WTC11 (cell line): ENCODE measurements at places on chromosomes 7 and 10.

GRCh38 chr7:14685167-14685566, 217.4 kb downstream of the DGKB start:
- no peak overlapping the region for H3K27ac ChIP-seq
- H3K36me3 ChIP-seq: no peaks in the 10 kb centered on the region
- DNase-seq: no peak
- peaks cover 15% of the 10 kb centered on the region for H3K4me1 ChIP-seq

DNA sequence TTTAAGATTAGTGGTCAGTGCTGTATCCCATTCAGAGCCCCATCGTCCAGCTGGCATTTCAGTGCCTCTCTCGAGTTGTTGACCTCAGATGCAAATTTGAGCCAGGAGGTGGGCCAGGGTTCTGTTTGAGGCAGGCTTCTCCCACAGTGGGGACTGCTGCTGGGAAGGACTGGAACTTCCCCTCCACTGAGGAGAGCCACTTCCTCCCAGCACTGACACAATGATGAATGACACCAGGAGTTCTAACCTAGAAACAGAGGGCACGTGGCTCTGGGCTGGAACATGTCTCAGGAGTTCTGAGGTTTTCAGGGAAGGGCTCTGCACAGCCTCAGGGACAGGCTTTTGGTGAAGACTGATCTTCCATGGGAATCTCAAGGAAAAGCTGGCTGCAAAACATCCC, 18.3 kb upstream of the BTBD16 start:
- no peaks in the 10 kb centered on the region for H3K27me3 ChIP-seq
- H3K36me3 ChIP-seq: peaks cover 36% of the 10 kb centered on the region
- DNase-seq: no peak
- H3K4me3 ChIP-seq: no peak overlapping the region
- no peaks in the 10 kb centered on the region for H3K4me1 ChIP-seq
- no peak overlapping the region for H3K27ac ChIP-seq

DNA sequence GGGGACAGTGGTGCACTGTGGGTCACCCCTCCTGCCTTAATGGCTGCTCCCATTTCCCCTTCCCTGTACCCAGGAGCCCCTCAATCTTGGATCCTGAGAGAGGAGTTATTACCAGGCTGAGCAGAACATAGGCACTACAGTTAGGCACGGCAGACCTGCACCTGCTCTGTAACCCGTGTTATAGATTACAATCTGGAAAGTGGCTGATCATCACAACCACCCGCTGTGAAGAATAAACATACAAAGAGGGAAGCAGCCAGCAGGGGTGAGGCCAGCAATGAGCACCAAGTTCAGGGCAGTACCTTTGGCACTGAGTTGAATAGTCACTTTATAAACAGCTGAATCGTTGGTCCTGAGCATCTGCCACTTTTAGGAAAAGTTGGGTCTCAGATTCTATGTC, 1.7 kb downstream of the CDHR1 start:
- no peak overlapping the region for H3K27ac ChIP-seq
- peaks cover 57% of the 10 kb centered on the region for H3K27me3 ChIP-seq
- peaks cover 9% of the 10 kb centered on the region; the same call in 1 of the 2 replicates for H3K4me1 ChIP-seq
- H3K4me3 ChIP-seq: 0 out of 2 replicates have a peak overlapping the region, but pooled peaks have one; percentile 68
- DNase-seq: no peak
- no peaks in the 10 kb centered on the region for H3K36me3 ChIP-seq

DNA sequence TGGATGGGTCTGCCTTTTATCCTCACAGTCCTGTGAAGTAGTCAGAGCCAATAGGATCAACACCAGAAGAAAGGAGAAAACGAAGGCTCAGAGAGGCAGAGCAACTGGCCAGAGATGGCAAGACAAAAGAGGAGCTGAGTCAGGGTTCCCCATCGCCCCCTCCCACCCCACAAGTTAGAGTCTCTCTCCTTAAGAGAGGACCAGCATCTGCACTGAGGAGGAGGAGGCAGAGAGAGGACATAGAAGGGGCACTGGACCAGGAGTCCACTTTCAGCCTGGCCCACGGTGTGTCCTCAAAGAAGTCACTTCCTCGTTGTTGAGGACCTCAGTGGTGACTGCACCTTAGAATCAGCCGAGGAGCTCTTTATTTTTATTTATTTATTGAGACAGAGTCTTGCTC, 11.6 kb downstream of the SPOCK2 start:
- no peaks in the 10 kb centered on the region for H3K36me3 ChIP-seq
- H3K4me3 ChIP-seq: no peak overlapping the region
- H3K27ac ChIP-seq: no peak overlapping the region
- peaks cover 5% of the 10 kb centered on the region; the same call in 1 of the 2 replicates for H3K4me1 ChIP-seq
- H3K27me3 ChIP-seq: no peaks in the 10 kb centered on the region

DNA sequence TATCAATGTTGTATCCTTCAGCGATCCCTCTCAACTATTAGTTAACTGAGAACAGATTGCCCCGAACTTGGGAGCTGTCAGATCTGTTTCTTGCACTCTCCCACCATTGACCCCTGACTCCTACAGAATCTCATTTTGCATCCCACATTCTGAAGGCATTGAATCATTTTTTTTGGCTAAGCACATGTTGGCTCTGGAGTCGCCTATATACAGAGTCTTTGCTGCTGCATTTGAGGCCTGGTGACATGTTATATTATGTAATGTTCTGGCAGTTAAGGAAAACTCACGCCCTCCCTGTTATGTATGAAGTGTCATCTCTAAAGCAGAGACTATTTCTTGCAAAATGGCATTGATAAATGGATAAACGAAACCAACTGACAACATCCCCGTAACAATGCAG, 159.2 kb upstream of the ITGB1 start:
- H3K4me1 ChIP-seq: peaks cover 13% of the 10 kb centered on the region
- H3K36me3 ChIP-seq: no peaks in the 10 kb centered on the region
- H3K27ac ChIP-seq: no peak overlapping the region
- no peak for DNase-seq

- H3K27ac ChIP-seq: no peak overlapping the region
- H3K36me3 ChIP-seq: no peaks in the 10 kb centered on the region
- H3K27me3 ChIP-seq: no peaks in the 10 kb centered on the region
- no peak for DNase-seq
- H3K4me1 ChIP-seq: no peaks in the 10 kb centered on the region
Measured at GRCh38 chr10:98967601-98968000, 268.1 kb downstream of the HPSE2 start.

DNA sequence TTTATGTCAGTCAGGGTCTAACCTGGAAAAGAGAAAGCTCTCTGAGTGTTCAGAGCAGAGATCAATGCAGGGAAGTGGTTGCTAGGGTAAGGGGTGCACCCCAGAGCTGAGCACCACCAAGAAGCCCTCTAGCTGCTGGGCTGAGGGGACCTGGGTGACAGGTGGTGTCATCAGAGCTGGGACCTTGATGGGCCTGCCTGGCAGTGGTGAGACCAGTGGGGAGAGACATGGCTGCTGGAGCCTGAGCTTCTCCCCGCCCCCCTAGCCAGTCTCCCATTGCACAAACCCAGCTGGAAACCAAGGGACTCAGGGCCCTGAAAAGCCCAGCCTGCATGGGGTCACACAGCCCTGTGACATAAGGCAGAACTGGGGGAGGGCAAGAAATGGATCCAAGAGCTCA, 49.1 kb upstream of the OSBPL3 start:
- H3K4me1 ChIP-seq: peaks cover 42% of the 10 kb centered on the region
- H3K27ac ChIP-seq: no peak overlapping the region

DNA sequence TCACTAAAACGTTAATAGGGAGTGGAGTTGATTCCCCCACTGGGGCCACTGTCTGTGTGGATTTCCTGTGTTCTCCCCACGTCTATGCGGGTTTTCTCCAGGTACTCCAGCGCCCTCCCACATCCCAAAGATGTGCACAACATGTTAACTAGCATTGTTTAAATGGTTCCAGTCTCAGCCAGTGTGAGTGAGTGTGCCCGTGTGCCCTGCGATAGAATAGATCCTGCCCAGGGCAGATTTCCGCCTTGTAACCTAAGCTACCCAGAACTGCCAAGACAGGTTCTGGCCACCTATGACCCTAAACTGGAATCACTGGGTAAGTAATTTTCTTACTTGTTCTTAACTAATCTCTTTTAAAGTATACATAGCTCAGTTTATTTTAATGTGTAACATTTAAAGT, 58.5 kb downstream of the CCDC6 start:
- peaks cover 62% of the 10 kb centered on the region for H3K4me1 ChIP-seq
- H3K27ac ChIP-seq: peak overlapping the region; percentile 56; the same call in 1 of the 2 replicates
- peak; percentile 13 for DNase-seq
- H3K36me3 ChIP-seq: peaks cover 23% of the 10 kb centered on the region

- H3K27ac ChIP-seq: no peak overlapping the region
- DNase-seq: no peak
- no peaks in the 10 kb centered on the region for H3K4me1 ChIP-seq
- H3K27me3 ChIP-seq: no peaks in the 10 kb centered on the region
- no peak overlapping the region for H3K4me3 ChIP-seq
- peaks cover 34% of the 10 kb centered on the region for H3K36me3 ChIP-seq
Measured at GRCh38 chr10:74511051-74511450, 315.3 kb upstream of the KAT6B start.
